ENCODE measurements at places on chromosomes 4 and X.
A peak's percentile ranks its signal among the peaks of the same experiment; 100 is the strongest.

DNA sequence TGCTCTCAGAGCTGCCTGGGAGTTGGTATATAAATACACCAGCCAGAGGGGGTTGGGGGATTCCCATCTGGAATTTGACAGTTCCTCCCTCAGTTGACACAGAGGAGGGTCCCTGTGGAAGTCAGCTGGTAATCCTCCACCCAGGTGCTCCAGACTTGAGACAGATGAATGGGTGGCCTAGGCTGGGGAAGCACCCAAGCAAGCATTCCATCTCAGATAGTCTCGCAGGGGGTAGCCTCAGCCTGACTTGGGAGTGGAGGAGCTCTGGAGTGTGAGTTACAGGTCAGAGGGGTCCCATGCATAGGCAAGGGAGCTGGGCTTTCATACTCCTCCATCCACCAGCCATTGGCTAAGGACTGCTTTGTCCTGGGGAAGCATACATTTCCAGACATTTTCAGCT lies 229.3 kb upstream of the BCOR start:
- no peak for DNase-seq

- no peak for DNase-seq
Observed at GRCh38 chr4:7306986-7307385, 114.6 kb downstream of the SORCS2 start.

GRCh38 chr4:1309261-1310010 lies 19.7 kb downstream of the MAEA start:
- DNase-seq, result no peak

- no peak for DNase-seq
Observed at GRCh38 chrX:29913647-29914046, 301.7 kb upstream of the MAGEB2 start.

GRCh38 chrX:134875671-134876070 lies 115.1 kb upstream of the SMIM10 start:
- DNase-seq, result no peak

DNA sequence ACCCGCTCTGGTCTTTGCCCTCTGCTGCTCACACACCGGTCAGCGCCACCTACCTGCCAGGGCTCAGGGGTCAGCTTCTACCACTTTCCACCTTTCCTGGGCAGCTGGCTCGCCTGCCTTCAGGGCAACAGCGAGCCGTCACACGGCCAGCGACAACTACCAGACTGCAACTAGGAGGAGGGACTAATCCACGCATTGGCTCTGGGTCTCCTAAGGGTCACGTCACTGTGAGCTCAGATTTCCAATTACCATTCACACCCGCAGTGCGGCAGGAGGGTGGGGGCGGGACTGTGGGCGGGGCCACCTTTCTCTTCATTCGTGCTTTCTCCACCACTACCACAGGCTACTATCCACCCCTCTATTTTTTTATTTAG lies at the start of gene BEX5:
TSS of gene BEX5 (minus strand) at position 172 of the 374 bp plus-strand sequence. CDS start 1,712 bp downstream, outside the sequence.
- DNase-seq, result peak; percentile 37

DNA sequence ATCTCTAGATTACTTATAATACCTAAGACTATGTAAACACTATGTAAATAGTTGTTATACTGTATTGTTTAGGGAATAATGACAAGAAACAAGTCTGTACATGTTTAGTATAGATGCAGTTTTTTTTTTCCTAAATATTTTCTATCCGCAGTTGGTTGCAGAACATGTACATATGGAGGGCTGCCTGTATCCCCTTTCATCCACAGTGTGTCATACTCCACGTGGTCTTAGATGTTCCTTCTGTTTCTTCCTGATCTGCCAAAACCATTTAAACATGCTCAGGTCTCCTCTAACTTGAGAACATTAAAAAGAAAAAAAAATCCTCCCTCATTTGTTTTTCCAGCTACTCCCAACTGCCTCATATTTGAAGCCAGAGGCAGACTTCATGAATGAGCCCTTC lies 14.0 kb downstream of the OCIAD1 start:
- DNase-seq, result no peak

DNA sequence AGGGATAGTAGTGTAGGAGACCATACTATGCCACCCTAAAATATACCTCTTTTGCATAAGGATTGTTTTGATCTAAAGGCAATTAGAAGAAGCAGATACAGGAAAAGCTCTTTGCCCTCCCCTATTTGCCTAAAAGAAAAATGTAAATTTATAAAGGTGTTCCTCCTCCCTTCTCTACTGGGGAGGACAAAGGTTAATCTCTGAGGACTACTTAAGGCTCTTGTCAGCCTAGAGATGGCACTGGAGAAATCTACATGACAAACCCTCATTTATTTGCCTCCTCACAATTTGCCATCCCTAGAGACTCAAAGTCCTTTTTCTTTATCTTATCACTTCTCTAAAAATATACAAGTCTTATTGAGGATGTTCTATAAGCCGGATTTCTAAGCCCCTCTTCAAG lies 1021.8 kb downstream of the STPG2 start:
- no peak for DNase-seq

GRCh38 chr4:88792268-88792781 lies 94.7 kb upstream of the NAP1L5 start:
- no peak for DNase-seq

GRCh38 chr4:89055157-89056080 lies 1.6 kb downstream of the FAM13A start:
- no peak for DNase-seq

GRCh38 chrX:137426695-137427425 lies 139.1 kb upstream of the ZIC3 start:
- peak; percentile 49 for DNase-seq

- DNase-seq, result peak; percentile 72
Observed at GRCh38 chr4:185396724-185397385, at the start of gene ANKRD37. ANKRD37 (plus strand) TSS chr4:185396841; CDS start chr4:185396924, 83 bp downstream.

DNA sequence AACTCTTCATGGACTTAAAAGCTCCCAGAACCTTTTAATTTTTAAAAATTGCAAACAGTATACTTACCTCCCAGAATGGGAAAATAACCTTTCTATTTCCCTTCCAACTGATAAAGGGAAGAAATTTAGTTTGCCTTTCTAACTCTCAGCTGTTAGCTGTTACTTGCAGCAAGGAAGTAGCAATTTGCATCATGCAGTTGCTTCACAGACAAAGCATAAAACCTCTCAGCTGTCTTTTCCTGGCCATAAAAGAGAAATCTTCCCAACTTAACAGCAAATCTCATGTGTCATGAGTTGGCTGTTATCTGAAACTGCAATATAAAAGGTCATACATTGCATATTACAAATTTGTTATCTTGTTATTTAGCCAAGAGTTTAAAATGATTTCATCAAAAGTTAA lies 18.4 kb downstream of the C4orf17 start:
- DNase-seq, result no peak

DNA sequence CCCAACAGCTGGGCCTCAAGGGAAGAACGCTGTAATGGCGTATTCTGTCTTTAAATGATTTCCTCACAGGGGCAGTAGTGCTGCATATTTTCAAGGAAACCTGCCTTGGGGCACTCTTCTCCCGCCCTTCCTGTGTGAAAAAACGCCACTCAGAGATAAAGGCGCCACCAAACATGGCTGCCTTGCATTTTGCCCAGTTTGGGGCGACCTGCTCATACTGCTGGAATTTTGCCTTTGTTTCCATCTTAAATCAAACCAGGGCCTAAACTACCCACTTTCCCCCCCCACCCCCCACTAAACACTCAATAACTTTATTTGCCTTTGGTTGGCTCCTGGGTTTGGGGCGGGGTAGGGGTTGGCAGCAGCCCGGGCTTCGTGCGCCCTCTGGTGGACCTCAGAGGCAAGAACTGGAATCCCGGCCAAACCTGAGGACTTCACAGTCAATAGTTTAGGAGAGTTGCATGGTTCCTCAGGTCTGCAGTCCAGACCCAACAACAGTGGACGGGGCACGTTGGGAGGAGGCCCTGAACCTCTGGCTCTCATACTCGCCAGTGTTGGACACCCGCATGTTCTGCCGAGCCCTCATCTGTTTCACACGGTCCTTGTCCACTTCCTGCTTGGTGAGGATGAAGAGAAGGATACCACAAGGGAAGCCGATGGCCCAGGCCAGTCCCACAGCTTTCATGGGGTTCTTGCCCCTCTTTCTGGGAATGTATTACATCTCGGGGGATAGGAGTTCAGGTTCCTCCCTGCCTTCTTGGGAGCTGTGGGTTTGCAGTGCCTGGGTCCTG lies 220.1 kb upstream of the STK26 start:
- DNase-seq, result no peak
